ENCODE measurements at places on chromosomes 6 and 20. TPM values are rescaled to one million over a fixed set of nuclear protein-coding genes. Genes with fewer than 3 reads are reported as not detected.
A peak's percentile ranks its signal among the peaks of the same experiment; 100 is the strongest.

DNA sequence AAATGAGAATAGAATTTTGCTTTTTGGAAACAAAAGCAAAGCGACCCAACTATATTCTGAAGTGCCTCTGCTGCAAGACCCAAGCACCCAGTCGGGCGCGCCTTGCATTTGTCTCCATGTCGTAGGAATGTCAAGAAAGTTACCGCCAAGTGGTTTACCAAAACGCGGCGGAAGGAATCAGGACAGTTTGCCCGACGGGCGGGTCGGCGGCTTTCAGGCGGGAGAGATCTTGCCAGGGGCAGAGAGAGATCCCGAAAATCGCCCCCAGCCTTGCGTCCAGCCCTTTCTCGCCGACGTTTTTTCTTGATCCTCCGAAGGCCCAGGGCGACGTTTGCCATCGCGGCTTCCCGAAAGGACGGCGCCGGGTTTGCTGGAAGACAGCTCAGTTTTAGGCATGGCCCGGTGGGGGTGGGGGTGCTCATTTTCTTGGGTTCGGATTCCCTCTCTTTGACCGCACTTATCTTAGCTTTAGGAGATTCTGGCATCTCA is 4.0 kb upstream of the LIN28B start:
- peaks cover 21% of the 10 kb centered on the region for H3K27me3 ChIP-seq
- no peak for DNase-seq
- peaks cover 35% of the 10 kb centered on the region for H3K4me1 ChIP-seq
- peak overlapping the region; percentile 89 for H3K27ac ChIP-seq

GRCh38 chr6:108961985-108962384 is 113.8 kb downstream of the ARMC2 start:
- H3K4me3 ChIP-seq: no peak overlapping the region
- no peak for DNase-seq
- peaks cover 3% of the 10 kb centered on the region for H3K36me3 ChIP-seq
- no peaks in the 10 kb centered on the region for H3K27me3 ChIP-seq

DNA sequence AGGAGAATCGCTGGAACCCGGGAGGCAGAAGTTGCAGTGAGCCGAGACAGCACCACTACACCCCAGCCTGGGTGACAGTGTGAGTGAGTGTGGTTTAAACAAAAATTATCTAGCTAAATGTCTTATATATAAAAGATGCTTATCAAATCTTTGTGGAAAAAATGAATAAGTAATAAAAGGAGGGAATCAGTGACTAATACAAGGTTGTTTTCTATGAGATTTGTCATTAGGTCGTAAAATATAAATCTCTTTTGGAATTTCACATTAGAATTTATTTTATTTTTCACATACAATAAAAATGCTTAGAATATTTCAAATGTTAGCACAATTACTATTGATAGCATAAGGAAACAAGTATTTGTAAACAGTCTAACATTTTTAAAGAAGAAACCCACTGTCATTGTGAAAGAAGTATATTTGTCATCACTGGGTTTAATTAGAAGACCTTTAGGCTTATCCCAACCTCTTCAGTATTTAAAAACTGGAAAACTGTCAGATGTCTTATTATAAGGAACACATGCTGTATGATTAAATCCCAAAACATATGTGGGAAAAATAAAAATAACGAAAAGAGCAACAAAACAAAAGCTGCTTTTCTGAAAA is 47.1 kb downstream of the ASCC3 start:
- no peak for DNase-seq
- H3K4me3 ChIP-seq: no peak overlapping the region
- H3K4me1 ChIP-seq: no peaks in the 10 kb centered on the region
- peak overlapping the region; percentile 23 for H3K27ac ChIP-seq
- H3K27me3 ChIP-seq: no peaks in the 10 kb centered on the region

DNA sequence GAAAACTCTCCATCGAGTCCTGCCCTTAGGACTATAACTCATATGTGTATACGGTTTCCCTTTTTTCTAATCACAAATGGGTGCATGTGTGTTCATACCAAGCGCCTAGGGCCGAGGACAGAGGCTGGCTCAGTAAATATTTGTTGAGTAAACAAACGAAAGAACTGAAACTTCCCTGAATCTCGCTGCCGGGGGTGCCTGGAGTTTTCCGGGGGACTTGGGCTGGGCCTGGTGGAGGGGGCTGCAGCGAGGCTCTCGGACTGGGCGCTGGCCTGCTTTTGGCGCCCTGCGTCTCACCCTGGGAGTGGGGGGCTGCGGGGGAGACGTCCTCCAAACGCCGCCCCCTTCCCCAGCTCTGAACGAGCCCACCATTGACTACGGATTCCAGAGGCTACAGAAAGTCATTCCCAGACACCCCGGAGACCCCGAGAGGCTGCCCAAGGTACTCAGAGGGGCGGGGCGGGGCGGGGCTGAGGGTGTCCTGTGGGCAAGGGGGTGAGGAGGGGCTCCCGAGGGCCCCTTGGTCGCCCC is 49.0 kb downstream of the CPXM1 start:
- no peak for DNase-seq
- H3K36me3 ChIP-seq: peaks cover 3% of the 10 kb centered on the region
- no peak overlapping the region for H3K27ac ChIP-seq
- H3K27me3 ChIP-seq: peaks cover 90% of the 10 kb centered on the region

- peak; percentile 83 for DNase-seq
- H3K36me3 ChIP-seq: peaks cover 5% of the 10 kb centered on the region
- peaks cover 20% of the 10 kb centered on the region for H3K4me1 ChIP-seq
Observed at GRCh38 chr6:170438402-170438753, 114.7 kb downstream of the PSMB1 start.

GRCh38 chr20:5667705-5668528 is 82.3 kb upstream of the SHLD1 start:
- H3K4me3 ChIP-seq: no peak overlapping the region
- H3K36me3 ChIP-seq: no peaks in the 10 kb centered on the region
- peaks cover 2% of the 10 kb centered on the region for H3K4me1 ChIP-seq
- peaks cover 8% of the 10 kb centered on the region for H3K27me3 ChIP-seq
- no peak for DNase-seq
- H3K27ac ChIP-seq: no peak overlapping the region

HAO1 gene
- total RNA-seq: not detected

PAK5 gene
- total RNA-seq: 0.42 TPM

TAAR1 gene
- total RNA-seq: not detected

THBS2 gene
- 20.4 TPM for total RNA-seq

Data from mesothelial cell of epicardium (in vitro differentiated cells).